ENCODE measurements at places on chromosomes 7 and 10.

GRCh38 chr10:561721-562120 lies 127.7 kb downstream of the DIP2C start:
- DNase-seq = no peak

- DNase-seq = no peak
Observed at GRCh38 chr7:130096243-130096827, 26.0 kb downstream of the KLHDC10 start.

- no peak for DNase-seq
Observed at GRCh38 chr7:115271332-115272235, 349.7 kb downstream of the MDFIC start.

- DNase-seq = no peak
Observed at GRCh38 chr10:125124115-125124487, 36.3 kb downstream of the CTBP2 start.

DNA sequence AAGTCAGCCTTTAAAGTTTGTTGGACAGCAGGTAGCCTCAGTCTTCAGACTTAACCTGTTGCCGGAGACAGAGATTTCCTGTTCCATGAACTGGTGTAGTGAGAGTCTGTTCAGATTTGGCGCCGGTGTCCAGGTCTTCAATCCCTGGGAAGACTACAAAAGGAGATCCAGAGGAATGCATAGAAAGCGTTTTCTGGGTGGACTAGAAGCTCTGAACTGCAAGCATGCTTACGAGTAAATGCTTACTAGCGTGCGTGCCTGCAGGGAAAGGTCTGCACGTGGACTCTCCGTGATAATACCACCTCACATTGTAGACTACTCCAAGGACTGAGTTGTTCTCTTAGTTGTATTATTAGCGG lies 878 bp downstream of the GLRX3 start:
- peak; percentile 74 for DNase-seq

DNA sequence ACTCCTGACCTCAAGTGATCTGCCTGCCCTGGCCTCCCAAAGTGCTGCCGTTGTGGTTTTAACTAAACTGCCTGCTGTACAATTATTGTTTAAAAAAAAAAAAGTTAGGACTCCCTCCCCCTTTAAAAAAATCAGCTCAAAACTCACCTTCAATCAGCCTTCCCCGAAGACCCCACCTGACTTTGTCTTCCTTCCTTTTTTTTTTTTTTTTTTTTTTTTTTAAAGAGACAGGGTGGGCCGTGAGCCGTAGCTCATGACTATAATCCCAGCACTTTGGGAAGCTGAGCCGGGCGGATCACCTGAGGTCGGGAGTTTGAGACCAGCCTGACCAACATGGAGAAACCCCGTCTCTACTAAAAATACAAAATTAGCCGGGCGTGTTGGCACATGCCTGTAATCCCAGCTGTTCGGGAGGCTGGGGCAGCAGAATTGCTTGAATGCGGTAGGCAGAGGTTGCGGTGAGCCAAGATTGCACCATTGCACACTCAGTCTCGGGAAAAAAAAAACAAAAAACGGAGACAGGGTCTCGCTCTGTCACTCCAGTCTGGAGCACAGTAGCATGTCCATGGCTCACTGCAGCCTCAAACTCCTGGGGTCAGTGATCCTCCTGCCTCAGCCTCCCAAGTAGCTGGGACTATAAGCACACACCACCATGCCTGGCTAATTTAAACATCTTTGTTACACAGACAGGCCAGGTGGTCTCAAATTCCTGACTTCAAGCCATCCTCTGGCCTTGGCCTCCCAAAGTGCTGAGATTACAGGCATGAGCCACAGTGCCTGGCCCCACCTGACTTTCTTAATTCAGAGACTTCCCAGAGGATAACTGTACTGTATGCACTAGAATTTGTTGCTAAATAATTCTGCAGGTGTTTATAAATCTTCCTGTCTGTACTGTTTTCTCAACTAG lies 3.2 kb downstream of the FIS1 start:
- DNase-seq = no peak

GRCh38 chr10:50740293-50740648 lies 535 bp downstream of the ASAH2B start:
- DNase-seq = peak; percentile 76

- DNase-seq = no peak
Observed at GRCh38 chr7:11170175-11170574, 196.5 kb downstream of the PHF14 start.

DNA sequence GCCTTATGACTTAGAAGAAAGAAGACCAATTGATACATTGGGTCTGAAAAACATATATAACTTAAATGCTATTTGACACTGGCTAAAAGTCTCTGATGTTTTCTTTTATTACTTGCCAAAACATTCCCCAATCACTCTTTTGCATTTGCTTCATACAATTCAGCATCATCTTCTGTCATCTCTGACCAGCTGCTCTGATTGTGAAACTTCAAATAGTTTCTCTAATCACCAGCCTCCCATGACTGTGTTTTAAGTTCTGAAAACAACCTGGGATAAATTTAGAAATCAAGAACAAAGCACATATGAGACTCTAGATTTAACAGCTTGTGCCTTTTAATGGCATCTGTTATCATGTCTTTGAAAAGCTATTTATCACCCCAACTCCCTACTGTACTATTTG lies 208.4 kb upstream of the KCND2 start:
- DNase-seq = no peak

DNA sequence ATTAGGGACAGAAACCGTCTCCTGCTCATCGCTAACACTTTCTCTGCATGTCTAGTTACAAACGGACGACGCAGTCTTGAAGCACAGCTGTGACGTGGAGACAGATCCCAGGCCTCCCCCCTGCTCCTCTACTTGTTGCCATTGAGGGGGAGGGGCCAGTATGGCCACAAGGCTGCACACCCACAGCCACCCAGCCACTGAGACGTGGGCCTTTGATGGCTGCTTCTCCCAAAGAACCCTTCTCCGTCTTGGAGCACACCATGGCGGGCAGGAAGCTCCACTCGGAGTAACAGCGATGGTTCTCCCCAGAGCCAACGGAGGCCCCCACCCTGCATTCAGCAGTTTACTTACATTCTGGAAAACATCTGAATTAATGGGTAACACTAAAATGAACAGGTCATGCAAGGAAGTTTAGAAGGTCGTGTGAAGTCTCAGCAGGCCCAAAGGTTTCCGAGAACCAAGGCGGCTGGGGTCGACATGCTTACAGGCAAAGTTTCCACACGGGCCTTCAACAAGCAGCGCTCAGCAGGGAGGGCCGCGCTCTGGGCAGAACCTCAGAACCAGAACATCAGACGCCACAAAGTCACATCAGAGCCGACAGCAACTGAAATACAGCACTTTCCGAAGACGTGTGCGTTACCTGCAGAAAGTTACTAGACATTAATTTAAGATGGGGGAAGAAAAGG lies 169.6 kb downstream of the DIP2C start:
- no peak for DNase-seq

- peak; percentile 33 for DNase-seq
Observed at GRCh38 chr10:49135575-49136313, 1.9 kb upstream of the FAM170B start.

DNA sequence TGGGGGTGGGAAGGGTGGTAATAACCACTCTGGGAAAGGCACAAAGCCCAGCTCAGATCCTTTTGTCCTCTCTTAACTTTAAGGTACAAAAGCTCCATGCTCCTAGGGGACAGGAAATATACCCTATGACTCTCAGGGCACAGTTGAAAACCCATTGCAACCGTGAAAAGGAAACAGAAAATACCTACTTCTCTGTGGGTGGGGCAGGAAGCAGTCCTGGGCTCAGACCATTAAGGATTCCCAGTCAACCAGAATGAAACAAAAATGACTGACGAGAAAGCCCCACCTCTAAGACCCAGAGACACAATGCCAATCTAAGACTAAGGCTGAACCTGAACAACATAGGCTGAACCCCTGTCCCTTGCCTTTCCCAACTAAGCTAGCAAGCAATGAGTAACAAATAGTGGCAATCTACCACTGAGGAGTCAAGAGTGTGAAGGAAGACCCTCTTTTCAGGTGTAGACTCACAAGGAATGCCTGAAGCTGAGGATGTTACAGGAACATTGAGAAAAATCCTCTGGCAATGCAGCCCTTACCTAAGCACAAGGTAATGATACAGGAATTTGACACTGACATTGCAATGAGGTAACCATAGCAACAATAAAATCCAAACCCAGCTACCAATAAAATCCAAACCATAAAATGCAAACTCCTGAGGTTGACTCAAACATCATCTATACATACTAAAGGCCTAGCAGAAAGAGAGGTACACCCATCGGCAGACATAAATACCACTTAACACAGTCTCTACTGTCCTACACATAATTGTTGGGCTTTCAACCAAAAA lies 380.1 kb downstream of the HPSE2 start:
- no peak for DNase-seq

- DNase-seq = peak; percentile 81
Observed at GRCh38 chr7:40232242-40232893, 97.6 kb downstream of the SUGCT start.

- DNase-seq = no peak
Observed at GRCh38 chr10:124564881-124565280, 103.3 kb downstream of the LHPP start.

- DNase-seq = no peak
Observed at GRCh38 chr7:87056346-87056745, 3.1 kb downstream of the ELAPOR2 start.

- no peak for DNase-seq
Observed at GRCh38 chr7:112286250-112287086, 80.0 kb downstream of the ZNF277 start.

GRCh38 chr7:100003711-100004661 lies 11.4 kb upstream of the ZKSCAN1 start:
- peak; percentile 100 for DNase-seq

- no peak for DNase-seq
Observed at GRCh38 chr7:127988751-127989150, 42.5 kb downstream of the LRRC4 start.

DNA sequence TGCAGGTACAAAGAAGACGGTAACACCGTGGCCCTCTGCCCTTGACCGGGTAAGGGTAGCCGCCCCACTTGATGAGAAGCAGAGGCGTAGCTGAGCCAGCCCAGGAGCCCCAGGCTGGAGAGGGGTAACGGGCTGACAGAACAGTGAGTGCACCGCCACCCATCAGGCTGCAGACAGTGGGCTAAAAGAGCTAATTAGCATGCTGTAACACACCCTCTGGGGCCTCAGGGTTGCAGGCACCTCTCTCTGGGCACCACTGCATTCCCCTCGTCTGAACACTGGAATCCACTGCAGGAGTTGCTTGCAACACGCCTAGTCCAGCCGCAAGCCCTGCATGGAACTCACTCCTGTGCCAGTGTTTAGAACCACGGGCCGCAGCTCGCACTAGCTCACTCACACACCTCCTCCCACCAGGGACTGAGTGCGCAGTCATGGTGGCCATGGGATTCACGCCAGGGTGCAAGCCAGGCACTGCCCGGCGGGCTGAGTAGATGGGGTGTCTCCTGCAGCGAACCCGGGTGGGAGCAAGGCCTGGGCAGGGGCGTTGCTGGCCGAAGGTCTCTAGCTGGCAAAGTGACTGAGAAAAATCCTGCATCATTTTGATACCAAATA lies 36.1 kb downstream of the AGMO start:
- DNase-seq = no peak

DNA sequence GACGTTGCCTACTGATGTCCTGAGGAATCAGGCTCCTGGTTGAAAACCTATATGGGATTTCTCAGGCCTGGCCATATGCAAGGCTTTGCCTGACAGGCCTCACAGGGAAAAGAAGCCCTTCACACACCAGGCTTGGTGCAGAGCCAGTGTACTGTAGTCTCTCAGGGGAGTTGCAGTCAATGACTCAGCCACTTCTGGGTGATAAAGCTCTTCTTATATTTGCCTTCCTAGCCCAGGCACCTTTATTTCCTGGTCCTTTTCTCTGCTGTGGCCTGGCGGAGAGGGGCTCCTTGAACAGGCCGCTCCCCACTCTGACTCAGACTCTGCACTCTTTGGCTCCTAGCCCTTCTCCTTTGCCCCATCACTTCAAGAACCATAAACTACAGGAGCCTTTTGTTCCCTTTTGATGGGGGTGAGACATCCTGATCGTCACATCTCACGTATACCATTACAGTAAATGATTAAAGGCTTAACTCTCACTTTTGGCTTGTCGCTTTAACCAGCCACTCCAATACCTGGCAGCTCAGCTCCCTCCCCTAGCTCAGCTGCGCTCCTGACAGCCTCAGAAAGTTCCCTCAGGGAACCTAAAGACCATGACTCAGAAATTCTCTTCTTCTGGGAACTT lies 33.5 kb downstream of the DPY19L1 start:
- DNase-seq = peak; percentile 100

DNA sequence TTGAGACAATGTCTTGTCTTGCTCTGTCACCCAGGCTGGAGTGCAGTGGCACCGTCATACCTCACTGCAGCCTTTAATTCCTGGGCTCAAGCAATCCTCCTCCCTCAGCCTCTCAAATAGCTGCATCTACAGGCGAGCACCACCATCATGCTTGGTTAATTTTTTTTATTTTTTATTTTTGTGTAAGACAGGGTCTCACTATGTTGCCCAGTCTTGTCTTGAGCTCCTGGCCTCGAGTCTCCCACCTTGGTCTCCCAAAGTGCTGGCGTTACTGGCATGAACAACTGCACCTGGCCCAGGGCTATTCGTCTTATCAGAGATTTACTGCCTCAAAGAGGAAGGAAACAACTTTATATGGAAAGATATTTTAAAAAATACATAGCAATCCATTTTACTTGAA lies 102.8 kb upstream of the NUPR2 start:
- DNase-seq = no peak

- DNase-seq = no peak
Observed at GRCh38 chr10:115720121-115720520, 552.9 kb downstream of the GFRA1 start.

DNA sequence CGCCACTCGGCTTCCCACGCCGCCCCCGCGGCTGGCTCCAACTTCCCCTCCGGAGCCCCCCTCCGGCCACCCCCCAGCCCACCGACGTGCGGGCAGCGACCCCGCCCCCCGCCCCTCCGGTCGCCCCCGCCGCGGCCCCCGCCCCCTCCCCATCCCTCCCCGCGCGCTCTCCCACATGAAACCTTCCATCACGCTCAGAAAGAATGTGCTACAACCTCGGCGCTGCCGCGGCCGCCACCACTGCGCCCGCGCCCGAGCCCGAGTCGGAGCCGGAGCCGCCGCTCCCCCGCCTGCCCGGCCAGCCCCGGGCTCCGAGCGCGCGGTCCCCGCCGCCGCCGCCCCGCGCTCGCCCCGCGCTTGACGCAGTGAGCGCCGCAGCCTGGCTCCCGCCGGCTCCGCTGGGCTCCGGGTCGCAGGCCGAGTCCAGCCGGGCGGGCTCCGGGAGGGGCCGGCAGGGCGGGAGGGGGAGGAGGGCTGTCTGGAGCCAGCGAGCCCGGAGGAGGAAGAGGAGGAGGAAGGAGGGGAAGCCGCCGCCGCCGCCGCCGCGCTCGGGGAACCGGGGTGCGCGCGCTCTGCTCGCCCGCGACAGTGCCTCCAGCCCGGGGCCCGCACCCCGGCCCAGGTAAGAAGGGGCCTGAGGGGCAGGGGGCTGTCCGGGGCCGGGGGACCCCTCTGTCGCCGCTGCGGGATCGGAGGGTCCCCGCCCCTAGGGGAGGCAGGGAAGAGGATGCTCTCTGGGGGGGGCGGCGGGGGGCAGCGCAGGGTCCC lies 4.3 kb upstream of the ELFN1 start:
- peak; percentile 46 for DNase-seq
